ENCODE measurements at places on chromosomes 2 and 18. TPM values are rescaled to one million over a fixed set of nuclear protein-coding genes. Genes with fewer than 3 reads are reported as not detected.

GRCh38 chr18:36511791-36512352 is 214.4 kb downstream of the FHOD3 start:
- H3K36me3 ChIP-seq, result no peaks in the 10 kb centered on the region
- H3K27me3 ChIP-seq, result no peaks in the 10 kb centered on the region
- no peak overlapping the region for H3K27ac ChIP-seq
- no peak for DNase-seq

GRCh38 chr2:88698027-88698413 is 6.5 kb downstream of the RPIA start:
- peaks cover under 1% of the 10 kb centered on the region for H3K4me1 ChIP-seq
- no peak overlapping the region for H3K4me3 ChIP-seq
- peak overlapping the region; percentile 38 for H3K27ac ChIP-seq

DNA sequence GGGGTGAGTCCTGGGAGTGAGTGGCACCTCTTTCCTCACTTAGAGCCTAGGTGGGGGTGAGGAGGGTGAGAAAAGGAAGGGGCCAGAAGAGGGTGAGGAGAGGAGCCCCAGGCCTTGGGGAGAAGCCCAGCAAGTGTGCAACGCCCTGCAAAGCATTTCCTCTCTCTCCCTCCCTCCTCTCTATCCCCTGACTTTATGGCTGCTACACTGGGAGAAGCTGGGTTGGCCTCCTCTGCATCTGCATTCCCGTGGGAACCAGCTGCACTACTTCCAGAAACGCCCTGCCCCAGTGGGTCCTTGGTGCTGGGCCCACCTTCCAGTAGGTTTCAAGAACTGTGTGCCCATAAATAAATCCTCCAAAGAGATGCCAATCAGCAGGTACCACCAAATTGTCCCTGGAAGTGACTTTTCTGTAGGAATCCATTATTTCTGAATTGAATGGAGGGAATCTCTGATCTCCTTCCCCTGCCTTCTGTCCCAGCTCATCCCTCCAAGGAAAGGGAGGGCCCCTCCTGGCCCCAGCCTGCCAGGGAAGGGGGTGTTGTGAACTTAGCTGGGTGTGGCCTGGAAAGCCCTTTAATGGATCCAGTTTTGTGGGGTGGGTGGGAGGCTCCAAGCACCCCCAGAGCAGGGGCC is 95.7 kb upstream of the BOD1L2 start:
- H3K27ac ChIP-seq, result no peak overlapping the region
- no peaks in the 10 kb centered on the region for H3K27me3 ChIP-seq
- no peaks in the 10 kb centered on the region for H3K4me1 ChIP-seq

DNA sequence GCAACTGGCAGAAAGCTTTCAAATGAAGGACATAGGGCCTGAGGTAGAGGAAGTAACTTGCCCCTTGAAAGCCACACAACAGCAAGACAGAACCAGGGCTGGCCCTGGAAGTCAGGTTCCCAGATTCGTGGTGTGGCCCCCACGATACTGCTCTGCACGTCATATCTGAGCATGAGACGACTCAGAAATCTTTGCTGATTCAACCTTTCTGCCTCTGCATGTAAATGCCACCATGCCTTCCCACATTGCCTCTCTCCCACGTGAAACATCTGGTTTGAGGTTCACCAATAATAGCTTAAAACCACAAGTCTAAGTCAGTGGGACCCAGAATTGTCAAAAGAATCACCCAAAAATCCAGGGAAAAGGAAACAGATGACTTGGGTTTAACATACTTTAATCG is 214.0 kb upstream of the TRIB2 start:
- H3K27me3 ChIP-seq, result no peaks in the 10 kb centered on the region
- H3K27ac ChIP-seq, result peak overlapping the region; percentile 69
- DNase-seq, result no peak
- H3K36me3 ChIP-seq, result no peaks in the 10 kb centered on the region
- peak overlapping the region; percentile 3 for H3K4me3 ChIP-seq

DNA sequence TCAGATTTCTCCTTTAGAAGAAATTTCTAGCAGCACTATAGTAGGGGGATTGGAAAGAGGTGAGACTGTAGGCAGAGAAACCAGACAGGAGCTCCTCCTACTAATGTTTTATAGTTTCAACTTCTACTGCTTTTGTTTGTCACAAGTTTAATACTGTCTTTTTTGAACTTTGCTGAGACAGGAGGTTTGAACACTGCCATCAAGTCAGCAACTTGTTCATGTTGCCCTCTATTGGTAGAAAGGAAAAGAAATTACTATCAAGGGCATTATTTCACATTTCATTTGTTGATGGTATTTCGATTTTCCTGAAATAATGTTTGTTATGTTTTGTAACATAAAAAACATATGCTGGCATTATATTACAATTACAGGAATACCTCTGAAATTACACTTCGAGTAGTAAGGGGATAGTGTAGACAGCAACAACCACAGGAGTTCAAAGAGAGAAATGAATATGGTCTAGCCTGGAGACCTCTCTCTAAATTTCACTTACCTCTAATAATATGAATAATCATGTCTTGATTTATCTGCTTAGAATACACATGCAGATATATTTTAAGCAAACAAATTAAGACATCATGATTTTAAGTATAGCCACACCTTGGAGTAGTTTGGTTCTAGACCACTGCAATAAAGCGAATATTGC is 12.4 kb upstream of the CCDC88A start:
- H3K27ac ChIP-seq, result no peak overlapping the region
- DNase-seq, result peak; percentile 54
- H3K4me1 ChIP-seq, result no peaks in the 10 kb centered on the region

- H3K4me1 ChIP-seq, result no peaks in the 10 kb centered on the region
- H3K4me3 ChIP-seq, result no peak overlapping the region
- no peaks in the 10 kb centered on the region for H3K27me3 ChIP-seq
- DNase-seq, result no peak
Measured at GRCh38 chr2:8278709-8279354, 403.0 kb upstream of the ID2 start.

GRCh38 chr2:184598316-184599053 is at the start of gene ZNF804A:
TSS of gene ZNF804A (plus strand) at chr2:184598529. CDS start at chr2:184598960, 431 bp downstream.
- no peak within 1 kb of the TSS for H3K4me3 ChIP-seq
- no peak within 1 kb of the TSS for H3K27ac ChIP-seq
- no peaks in the 10 kb centered on the region for H3K36me3 ChIP-seq
- no peak for DNase-seq
- no peaks in the 10 kb centered on the region for H3K27me3 ChIP-seq

GRCh38 chr18:3151399-3152264 is 68.1 kb downstream of the MYOM1 start:
- no peaks in the 10 kb centered on the region for H3K27me3 ChIP-seq
- no peaks in the 10 kb centered on the region for H3K4me1 ChIP-seq

DNA sequence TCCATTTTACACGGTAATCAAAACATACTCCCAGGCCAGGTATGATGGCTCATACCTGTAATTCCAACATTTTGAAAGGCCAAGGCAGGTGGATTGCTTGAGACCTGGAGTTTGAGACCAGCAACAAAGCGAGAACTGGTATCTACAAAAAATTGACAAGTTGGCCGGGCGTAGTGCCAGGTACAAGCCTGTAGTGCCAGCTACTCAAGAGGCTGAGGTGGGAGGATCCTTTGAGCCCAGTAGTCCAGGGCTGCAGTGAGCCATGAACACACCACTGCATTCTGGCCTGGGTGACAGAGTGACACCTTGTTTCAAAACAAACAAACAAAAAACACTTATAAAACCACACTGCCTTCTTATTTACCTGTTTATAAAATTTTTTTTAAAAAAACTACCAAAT is 80.8 kb downstream of the GAREM1 start:
- no peaks in the 10 kb centered on the region for H3K36me3 ChIP-seq
- H3K4me3 ChIP-seq, result no peak overlapping the region
- H3K27ac ChIP-seq, result no peak overlapping the region
- H3K4me1 ChIP-seq, result no peaks in the 10 kb centered on the region
- DNase-seq, result no peak

The C2orf80 gene
- not detected for polyA plus RNA-seq

The ALKAL2 gene
- not detected for polyA plus RNA-seq

The HOXD4 gene
- not detected for polyA plus RNA-seq

The GAREM1 gene
- 1.0 TPM for polyA plus RNA-seq

The TTLL4 gene
- 9.8 TPM for polyA plus RNA-seq

The PAIP2B gene
- polyA plus RNA-seq, result 2.0 TPM

The CD8A gene
- 0.76 TPM for polyA plus RNA-seq

Data from naive thymus-derived CD4-positive, alpha-beta T cell (primary cell).